ENCODE measurements at places on chromosomes 7 and 10. TPM values are rescaled to one million over a fixed set of nuclear protein-coding genes. Genes with fewer than 3 reads are reported as not detected.
A peak's percentile ranks its signal among the peaks of the same experiment; 100 is the strongest.

GRCh38 chr10:106981452-106982075 lies 182.9 kb downstream of the SORCS1 start:
- DNase-seq = no peak

DNA sequence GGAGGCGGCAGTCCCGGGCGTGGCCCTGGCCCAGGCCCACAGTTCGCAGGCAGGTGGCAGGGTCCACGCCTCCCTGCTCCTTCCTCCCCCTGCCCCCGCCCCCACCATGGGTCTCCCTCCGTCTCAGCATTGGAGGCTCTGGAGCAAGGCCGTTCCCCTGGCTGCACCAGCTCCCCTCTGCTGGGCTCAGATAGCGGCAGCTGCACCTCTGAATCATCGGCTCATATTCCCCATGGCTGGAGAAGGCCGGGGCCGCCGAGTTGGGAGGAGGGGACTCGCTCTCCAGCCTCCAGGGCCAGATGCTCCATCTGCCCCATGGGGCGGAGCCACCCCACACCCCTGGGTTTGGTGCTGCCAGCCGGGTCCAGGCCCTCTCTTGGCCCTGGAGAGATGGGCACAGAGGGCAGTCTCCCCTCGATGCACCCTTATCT lies 145.0 kb downstream of the ELFN1 start:
- DNase-seq = peak; percentile 10

GRCh38 chr10:94123258-94123995 lies 129.7 kb downstream of the PLCE1 start:
- peak; percentile 88 for DNase-seq

GRCh38 chr10:60948851-60949250 lies 4.9 kb upstream of the RHOBTB1 start:
- DNase-seq = no peak

DNA sequence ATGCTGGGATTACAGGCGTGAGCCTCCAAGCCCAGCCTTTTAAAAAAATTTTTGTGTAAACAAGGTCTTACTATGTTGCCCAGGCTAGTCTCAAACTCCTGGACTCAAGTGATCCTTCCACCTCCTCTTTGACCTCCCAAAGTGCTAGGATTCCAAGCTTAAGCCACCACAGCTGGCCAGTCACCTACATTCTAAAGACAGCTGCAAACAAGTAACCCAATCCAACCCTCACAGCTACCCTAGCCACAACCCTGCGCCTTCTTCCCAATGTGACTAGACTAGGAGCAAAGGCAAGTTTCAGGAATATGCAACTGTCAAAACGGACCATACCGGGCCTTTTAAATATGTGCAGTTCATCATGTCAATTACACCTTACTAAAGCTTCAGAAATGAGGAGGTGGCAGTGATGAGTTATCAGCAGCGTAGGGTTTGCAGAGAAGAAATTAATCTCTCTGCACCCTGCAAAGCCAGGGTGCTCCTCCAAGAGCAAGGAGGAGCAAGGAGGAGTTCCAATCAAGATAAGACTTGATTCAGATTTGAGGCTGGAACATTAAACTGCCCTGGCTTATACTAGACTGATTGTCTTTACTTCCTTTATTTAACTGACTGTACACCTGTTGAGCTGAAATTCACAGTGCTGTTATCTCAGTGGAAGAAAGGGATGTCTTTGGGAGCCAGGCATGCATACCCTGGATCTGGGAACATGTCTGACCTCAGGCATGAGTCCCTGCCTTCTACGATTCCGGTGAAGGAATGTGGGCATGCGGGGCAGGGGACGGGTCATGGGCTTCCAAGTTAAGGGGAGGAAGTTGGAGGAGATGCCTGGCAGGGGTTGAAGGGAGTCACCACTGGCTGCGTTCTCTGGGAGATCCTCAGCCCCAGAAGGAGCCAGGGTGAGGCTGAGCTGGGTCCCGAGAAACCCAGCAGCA lies 15.5 kb upstream of the TMEM120A start:
- DNase-seq = no peak

DNA sequence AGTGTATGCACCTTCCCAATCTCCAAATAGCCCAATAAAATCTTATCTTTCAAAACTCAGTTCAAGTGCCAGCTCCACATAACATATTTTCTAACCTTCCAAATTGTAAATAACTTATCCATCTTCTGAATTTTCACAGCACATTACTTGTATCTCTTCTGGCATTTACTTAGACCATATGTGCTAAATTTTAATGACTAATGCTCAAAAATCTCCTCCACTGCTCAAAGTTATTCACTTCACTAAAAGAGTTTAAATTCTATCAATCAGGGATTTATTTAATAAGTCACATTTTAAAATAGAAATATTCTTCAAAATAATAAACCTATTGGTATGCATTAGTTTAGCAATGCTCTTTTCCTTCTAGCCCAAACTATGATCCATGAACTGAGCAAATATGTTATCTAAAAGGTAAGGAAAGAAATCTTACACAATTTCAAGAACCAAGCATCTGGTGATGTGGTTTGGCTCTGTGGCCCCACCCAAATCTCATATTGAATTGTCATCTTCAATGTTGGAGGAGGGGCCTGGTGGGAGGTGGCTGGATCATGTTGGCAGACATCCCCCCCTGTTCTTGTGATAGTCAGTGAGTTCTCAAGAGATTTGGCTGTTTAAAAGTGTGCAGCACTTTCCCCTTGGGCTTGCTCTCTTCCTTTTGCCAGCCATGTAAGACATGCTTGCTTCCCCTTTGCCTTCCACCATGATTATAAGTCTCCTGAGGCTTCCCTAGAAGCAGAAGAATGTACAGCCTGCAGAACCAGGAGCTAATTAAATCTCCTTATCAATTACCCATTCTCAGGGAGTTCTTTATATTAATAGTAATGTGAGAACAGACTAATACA lies 28.1 kb upstream of the GPR22 start:
- DNase-seq = no peak

DNA sequence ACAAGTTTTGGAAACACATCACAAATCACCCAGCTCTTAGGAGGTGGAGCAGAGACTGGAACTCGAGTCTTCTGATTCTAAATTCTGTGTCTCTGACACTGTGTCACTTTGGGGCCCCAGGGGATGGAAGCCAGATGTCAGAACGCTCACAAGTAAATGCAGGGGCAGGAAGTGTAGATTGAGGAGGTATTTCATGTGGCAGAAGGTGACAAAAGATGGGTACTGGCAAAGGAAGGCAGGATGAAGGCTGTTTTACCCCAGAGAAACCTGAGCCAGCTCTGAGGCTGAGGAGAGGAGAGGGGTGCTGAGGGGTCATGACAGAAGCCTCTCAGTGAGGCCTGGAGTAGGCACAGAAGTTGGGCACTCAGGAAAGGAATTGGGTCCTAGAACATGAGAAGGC lies 6.0 kb upstream of the PURB start:
- DNase-seq = no peak

GRCh38 chr7:80106498-80107113 lies 28.0 kb upstream of the GNAI1 start:
- DNase-seq = no peak

DNA sequence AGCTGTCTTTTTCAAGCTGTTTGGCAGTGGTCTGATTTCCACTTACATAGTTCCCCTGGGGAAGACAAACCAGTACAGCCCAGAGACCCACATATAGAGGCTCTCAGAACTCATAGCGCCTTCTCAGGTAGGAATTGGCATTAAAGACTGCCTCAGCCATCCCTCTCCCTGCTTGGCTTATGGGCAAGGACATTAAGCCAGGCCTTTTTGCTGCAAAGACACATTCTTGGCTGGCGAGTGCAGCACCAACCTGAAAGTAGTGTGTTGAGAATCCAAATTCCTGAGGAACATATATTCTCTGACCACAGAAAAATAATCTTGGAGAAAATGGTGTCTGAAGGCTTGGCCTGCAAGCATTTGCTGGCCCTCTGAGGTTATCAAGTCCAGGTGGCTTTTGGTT lies 39.2 kb upstream of the HPS1 start:
- DNase-seq = peak; percentile 45

DNA sequence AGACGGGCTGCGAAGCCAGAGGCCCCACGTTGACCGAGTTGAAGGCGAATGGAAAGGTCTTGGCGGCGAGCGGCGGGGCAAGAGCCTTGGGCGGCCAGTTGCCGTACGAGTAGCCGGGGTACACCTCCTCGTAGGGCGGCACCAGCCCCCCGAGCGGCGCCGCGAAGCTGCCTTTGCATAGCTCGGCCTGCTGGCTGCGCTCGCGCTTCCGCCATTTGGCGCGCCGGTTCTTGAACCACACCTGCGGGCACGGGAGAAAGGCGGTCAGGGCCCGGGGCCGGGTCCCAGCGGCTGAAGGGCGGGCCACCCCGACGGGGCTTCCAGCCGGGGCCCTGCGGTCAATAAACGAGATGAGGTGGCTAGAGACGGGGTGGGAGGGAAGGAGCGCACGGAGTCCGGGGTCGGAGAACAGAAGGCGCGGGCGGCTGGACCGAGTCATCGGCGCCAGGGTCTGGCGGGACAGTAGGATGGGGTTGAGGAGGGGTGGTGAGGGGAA lies 4.8 kb downstream of the ELOVL3 start:
- peak; percentile 51 for DNase-seq

NUDT13 gene
- not detected for total RNA-seq

RET gene
- total RNA-seq = 0.15 TPM

PRKG1 gene
- 1.7 TPM for total RNA-seq

All from M059J (cell line).